ENCODE measurements at places on chromosomes 2 and 18. TPM values are rescaled to one million over a fixed set of nuclear protein-coding genes. Genes with fewer than 3 reads are reported as not detected.

Gene FRZB
- total RNA-seq, result 2.0 TPM

Gene RAB17
- total RNA-seq, result not detected

DNA sequence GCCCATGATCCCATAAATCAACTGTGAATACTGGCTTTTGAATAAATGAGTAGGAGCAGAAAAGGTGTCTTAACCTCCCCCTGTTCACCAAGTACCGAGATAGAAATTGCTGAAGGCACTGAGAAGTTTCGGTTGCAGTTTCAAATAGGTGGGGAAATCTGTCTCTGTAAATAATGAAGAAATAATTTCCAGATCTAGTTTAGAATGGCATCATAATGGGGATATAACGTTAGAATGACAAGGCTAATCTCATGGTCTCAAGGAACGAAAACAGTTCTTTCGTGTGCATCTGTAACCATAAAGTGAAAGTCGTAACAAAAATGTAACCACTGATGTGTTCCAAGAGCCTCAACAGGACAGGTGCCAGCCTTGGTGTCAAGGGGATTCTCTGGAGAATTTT, 49.9 kb upstream of the TMEM18 start:
- no peak for DNase-seq

Gene FNDC4
- total RNA-seq, result 4.0 TPM

DNA sequence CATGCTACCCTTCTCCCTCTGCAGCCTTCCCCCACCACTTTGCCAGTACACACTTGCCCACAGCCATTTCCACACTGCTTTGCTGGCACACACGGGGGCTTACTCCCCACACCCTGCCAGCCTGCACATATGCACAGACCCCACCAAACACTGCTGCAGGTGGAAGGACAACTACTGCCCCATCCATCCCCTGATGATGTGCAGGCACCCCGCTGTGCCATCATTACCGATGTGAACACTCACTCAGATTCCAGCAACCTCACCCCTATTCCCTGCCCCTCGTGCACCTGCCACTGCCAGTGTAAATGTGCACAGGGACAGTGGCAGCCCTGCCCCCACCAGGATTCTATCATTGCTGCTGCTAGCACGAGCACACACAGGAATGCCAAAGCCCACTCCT, 1400.8 kb upstream of the DDX18 start:
- no peak for DNase-seq

Gene APCDD1
- not detected for total RNA-seq

Gene FZD7
- total RNA-seq, result 18.5 TPM

DNA sequence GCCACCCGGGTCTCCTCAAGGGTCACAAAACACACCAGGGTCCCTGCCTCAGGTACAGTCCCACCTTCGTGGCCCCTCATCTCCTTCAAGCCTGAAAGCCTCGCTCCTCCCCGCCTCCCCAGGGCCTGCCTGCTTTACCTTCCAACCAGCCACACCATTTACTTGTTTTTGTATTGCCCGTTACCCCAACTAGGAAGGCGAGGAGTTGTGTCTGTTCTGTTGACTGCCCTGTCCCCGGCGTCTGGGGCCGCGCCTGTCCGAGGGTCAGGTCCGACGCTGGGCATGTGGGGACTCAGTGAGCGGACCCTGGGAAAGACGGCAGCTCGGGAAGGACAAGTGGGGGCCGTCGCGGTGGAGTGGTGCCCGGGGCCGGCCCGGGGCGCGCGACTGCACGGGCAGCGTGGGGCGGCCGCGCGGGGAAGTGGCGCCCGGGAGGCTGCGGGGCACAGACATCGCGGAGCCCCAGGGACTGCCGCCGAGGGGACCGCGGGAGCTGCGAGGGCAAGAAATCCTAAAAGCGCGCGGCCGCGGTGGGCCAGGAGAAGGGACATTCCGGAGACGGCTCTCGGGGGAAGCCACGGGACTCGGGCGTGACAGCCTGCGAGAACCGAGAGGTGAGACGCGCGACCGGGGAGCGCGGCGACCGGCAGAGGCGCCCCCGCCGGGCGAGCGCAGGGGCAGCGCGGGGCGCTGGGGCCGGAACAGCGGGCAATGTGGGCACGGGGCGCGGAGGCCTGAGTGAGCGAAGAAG, 797 bp upstream of the GRHL1 start:
- peak; percentile 22 for DNase-seq

DNA sequence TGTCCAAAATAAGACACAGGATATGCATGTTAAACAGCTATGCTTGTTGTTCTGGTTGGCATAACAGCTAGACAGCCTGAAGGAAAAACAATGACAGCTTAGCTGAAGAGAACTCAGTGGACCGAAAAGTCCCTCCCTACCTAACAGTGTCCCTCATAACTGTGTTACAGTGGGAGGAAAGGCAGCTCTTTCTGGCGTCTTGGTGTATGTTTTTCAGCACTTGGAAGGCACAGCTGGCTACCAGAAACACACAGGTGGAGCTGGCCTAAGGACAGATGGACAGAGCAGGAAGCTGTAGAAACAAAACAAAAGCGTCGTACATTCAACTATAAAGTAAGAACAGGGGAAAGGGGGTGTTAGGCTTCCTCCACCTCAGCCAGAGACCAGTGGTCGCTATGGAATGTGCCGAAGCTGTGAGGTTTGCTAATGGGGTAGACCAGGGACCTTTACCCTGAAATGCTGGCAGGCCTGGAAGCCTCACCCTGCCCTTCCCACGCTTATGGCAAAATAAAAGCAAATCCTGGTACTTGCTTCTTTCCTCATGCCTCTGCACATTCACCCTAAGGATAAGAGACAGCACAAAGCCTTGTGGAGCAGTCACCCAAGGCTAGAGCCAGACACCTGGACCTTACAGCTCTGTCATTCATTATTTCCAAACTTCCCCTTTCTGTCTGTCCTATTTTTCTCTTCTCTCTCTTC, 103.5 kb upstream of the TRIB2 start:
- peak; percentile 3 for DNase-seq

GRCh38 chr2:42113452-42113851, 55.7 kb upstream of the EML4 start:
- DNase-seq, result no peak

DNA sequence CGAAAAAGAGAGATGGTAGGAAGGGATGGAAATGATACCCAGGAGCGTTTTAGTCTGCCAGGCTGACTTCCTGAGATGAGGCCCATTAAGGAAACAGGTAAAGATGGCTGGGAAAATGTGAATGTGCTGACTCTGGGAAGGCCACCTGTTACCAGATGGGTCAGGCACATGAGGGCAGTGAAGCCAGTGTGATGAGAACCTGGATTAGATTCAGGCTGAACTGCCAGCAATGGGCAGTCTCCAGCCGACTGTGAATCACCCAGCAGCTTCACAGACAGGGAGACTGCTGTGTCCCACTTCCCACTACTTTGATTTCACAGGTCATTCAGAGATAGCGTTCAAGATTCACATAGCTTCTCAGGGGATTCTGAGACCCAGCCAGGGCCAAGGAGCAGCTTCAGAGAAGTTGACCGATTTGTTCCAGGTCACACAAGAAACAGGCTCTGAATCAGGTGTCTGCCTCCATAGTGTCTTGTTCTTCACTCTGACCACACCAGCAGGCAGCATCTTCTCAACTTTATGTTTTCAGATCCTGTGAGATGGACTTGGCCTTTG, 26.4 kb downstream of the CAPN13 start:
- no peak for DNase-seq

DNA sequence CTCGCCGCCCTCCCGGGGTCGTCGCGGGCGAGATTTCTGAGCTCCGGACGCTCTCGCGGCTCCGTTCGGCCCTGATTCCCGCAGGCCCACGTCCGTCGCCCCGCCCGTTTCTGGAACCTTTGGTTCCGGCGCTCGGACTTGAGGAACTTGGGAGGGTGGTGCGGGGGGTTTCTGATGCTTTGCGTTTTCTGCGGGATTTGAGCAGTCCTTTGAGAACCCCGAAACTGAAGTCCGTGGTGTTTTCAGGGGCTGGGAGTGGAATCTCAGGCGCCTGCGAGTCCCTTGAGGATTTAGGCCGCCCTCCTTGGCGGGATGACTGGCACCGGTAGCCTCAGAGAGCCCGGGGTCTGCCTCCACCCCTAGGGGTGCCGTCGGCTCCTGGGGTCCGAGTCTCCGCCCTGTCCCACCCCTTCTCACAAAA, 336 bp downstream of the THNSL2 start:
- DNase-seq, result no peak

Gene SCN2A
- total RNA-seq, result not detected

DNA sequence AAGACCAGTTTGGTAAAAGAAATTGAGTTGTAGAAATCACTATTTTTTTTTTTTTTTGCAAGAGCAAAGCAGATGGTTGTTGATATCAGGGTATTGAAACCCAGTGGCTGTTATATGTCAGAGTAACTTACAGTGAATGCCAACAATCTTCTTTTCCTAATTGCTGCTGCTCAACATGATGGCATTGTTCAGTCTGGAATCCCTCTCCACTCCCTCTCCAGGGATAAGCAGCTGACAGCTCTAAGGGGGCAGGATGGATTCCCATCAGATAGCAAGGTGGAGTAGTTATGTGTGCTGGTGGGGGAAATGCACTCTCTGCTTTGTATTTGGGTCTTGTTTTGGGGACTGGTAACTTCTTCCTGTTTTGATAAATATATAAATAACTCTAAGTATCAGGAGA, 200.0 kb downstream of the PIK3C3 start:
- DNase-seq, result no peak

DNA sequence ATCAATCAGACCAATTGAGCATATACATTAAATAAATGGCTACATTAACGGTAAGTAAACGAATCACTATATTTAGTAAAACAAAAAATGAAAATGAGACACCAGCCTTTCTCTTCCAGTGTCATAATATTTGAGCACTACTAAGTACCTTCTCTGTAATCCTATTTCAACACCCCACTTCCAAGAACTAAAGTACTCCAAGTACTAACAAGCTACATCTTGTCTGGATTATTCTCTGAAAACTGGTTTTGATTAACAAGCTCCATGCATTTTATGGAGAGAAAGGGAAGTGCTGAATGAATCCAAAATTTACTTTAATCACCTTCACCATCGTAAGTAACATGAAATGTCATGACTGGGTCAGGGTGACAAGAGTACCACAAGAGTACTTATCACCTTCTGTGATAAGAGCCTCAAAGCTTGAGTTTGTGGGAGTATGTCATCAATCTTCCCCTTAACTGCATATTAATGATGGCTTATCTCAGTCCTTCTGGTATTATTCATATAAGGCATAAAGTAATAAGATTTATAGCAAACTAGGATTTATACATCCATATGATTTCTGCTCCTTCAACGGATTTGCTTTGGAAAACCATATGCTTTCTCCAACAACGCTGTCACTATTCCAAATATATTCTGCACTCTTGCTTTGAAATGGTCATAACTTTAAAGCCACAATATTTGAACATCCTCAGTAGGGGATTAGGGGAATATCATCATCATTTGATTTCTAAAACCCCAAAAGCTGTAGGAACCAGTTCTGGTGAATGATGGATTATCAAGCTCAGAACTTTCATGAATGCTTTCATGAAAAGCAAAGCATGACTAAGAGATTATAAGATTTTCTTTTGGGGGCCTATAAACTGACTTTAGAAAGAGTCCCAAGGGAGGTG, 127.0 kb downstream of the ANTXR1 start:
- DNase-seq, result no peak

DNA sequence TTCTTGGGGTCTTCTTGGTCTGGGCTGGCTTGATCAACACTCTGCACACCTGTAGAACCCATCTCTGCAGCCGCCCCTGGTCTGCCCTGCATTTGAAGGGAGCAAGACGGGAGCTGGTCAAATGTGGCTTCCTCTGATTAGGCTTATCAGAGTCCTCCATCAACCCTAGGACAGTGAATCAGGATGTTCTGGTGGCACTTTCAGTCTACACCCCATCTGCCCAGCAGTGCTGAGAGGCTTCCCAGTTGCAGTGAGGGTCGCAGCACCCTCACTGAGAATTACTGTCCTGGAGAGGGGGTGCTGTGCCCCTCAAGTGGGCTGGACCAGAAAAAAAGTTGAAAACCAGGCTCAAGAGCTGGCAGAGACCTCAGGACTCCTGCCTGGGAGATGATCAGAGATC, 152.9 kb downstream of the DYSF start:
- no peak for DNase-seq

DNA sequence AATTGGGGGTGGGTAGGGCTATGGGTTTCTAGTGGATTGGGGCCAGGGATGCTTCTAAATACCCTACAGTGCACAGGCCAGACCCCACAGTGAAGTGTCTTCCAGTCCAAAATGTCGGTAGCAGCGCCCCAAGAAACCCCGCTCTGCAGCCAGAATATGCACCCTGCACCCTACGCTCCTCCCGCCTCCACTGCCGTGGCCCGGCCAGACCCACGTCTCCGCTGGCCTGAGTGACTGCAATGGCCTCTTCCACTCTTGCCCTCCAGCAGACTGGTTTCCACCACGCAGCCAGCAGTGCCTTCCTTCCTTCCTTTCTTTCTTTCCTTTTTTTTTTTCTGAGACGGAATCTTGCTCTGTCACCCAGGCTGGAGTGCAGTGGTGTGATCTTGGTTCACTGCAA, 91.4 kb upstream of the TAF1B start:
- no peak for DNase-seq

GRCh38 chr2:150027164-150027563, 439.6 kb upstream of the MMADHC start:
- DNase-seq, result no peak

DNA sequence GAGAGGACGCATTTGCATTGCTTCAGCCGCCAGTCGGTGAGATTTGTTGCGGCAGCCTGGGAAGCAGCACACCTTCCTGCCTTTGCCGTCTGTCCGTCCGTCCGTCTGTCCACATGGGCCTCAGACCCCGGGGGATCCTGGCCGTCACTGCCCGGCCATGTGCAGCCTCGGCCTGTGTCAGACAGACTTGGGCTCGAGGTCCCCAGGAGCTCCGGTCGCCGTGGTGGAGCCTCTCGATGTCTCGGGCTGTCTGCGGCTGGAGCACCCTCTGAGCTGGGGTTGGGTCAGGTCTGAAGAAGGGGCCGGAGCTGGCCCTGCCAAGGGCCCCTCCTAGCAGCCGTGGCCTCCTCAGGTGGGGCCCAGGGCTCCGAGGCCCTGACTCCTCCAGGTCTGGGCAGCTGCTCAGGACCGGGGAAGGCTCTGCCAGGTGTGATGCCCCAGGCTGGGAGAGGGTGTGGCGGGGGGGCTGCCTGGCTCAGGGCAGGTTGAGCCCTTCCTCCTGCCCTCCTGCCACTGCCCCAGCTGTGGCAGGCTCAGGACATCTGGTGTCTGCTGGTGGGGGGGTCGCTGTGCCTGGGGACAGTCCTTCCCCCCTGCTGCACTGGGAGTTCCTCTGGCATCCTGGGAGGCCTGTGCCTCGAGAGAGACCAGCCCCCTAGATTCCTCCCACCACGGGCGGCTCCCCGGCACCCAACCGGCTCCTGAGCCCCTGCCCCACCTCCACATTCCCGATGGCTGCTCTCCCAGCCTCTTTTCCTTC, 11.8 kb downstream of the NEU4 start:
- no peak for DNase-seq

Gene LRATD1
- not detected for total RNA-seq

DNA sequence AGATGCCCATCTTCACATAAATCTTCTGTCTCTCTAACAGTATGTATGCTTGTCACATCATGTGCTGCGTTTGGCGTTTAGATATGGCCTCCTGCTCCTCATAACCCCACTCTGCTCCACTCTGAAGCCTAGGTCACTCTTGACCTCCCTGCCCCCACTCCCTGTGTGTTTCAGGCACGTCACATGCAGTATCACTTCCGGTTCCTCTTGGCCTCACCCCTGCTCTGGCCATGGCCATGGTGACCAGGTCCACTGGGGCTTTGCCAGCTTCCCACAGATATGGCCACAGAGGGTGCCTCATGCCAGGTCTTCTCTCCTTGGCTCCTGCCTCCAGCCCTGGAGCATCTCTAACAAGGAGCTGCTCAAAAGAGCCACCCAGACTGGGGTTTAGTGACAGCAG, 160.0 kb downstream of the RNF152 start:
- no peak for DNase-seq

Gene HOXD10
- total RNA-seq, result not detected

- no peak for DNase-seq
Observed at GRCh38 chr2:85926931-85927661, 38.3 kb upstream of the ST3GAL5 start.

- no peak for DNase-seq
Observed at GRCh38 chr2:224350703-224351102, 51.2 kb downstream of the FAM124B start.
